ENCODE measurements at places on chromosomes 1 and 21.

- DNase-seq = no peak
Observed at GRCh38 chr21:17494051-17494450, 18.8 kb upstream of the CXADR start.

GRCh38 chr1:70382682-70383081 lies 28.2 kb upstream of the ANKRD13C start:
- DNase-seq = no peak

DNA sequence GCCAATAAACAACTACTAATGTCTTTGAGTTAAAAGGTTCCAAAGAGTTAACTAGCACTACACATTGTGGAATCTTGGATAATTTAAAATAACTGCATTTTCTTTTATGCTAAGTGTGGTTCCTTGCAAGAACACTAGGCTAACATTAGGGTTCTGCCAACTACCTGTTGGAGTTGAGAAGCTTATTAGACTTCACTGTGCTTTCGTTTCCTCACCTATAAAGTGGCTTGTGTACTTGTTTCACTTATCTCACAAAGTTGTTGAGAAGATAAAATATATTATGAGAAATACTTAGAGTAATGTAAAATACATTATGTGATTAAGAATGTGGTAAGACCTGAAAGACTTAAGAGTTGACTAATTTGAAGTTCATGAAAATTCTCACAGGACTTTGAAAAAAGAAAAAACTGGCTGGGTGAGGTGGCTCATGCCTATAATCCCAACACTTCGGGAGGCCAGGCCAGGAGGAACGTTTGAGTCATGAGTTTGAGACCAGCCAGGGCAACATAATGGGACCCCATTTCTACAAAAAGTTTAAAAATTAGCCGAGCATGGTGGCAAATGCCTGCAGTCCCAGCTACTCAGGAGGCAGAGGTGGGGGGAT lies 5.6 kb upstream of the RRAGC start:
- no peak for DNase-seq

GRCh38 chr1:243917177-243917862 lies 67.3 kb upstream of the AKT3 start:
- DNase-seq = peak; percentile 1

DNA sequence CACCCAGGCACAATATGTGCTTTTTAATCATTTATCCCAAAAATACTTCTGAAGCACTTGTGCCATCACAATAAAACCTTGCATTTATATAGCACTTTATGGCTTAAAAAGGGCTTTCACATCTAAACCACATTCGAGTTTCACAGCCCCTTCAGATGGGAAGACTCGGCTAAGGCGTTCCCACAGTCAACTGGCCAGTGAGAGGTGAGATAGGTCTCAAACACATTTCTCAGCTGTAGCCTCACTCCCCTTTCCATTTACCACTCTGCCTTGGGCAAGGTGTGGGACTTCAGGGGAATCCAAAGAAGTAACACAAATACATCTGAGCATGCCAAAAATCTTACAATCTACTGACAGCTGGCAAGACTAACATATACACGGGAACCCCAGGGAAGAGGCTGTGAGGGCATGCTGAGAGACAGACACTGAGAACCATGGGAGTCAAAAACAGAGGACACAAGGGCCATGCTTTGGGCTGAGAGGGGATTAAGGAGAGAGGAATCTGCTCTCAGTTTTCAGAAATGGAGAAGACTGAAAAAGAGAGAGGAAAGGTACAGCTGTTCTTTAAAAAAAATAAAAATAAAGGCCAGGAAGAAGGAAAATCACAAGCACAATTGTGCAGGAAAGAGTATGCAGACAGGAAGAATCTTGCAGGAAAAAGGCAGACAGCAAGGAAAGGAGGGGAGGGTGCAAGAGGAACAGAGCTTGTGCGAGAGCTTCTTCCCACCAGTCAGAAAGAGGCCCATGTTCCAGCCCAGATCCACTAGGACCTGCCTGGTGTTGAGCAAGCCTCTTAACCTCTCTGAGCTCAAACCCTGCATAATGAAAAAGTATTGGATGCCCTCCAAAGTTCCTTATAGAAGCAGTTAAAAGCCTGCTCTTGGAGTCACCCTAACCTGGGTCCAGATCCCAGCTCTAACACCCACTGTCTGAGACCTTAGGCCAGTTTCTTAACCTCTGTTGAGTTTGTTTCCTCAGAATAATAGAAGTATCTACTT lies 73.5 kb downstream of the JAK1 start:
- DNase-seq = no peak

GRCh38 chr1:85663382-85663781 lies 44.9 kb downstream of the ZNHIT6 start:
- DNase-seq = no peak

DNA sequence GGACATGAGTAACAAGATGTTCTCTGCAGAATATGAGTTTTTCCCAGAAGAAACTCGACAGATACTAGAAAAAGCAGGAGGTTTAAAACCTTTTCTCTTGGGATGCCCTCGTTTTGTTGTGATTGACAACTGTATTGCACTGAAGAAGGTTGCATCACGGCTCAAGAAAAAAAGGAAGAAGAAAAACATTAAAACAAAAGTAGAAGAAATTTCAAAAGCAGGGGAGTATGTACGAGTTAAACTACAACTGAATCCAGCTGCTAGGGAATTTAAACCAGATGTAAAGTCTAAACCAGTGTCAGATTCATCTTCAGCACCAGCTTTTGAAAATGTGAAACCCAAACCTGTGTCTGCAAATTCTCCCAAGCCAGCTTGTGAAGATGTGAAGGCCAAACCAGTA lies 92.5 kb downstream of the TTC3 start:
- DNase-seq = no peak

DNA sequence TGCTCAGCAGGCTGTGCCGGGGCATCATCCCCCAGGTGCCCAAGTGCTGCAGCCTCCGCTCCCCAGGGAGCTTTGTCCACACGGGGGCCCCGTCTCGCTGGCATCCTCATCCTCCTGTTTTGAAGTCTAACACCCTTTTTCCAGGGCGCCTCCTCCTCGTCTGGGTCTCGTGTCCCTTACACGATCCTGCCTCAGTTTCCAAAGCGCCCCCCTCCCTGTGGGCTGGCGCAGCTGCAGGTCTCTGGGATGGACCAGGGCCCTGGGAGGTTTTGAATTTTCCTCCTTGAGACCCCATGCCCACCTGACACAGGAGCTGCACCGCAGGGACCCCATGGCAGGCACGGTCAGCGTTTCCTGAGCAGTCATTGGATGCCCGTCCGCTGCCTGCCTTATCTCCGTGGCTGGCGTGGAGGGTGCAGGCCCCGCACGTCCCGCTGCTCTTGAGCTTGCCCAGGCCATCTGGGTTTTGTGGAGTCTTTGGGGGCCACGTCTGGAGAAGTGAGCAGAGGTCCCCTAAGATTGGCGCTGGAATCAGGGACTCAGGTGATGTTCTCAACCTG lies 37.4 kb upstream of the DIP2A start:
- no peak for DNase-seq

DNA sequence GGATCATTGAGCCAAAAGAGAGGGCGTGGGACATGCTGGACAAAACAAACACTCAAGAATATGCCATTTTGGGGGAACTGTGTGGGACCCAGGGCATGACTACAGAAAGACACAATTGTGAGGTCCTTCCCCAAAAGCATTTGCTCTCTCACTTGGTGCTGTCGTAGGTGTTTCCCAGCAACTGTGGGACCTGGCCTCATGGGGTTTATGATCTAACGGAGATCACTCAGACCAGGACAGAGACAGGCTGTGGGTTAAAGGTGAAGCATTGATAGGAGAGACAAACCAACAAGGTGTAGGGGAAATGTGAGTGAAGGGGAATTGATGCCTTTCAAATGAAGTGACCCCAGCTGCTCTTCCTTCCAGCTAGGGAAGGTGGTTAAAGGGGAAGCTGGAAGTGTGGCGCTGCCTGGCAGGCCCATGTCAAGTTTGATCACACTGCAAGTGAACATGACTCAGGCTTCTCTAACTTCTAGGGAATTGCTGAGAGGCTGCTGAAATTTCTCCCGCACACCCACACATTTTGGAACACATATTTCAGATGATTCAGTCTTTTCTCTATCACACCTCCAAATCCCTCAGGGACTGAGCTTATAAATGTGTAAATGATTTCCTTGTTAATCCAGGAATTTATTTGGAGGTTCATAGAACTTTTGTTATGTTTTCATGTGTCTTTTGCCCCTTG lies 30.2 kb downstream of the TRAF5 start:
- no peak for DNase-seq

DNA sequence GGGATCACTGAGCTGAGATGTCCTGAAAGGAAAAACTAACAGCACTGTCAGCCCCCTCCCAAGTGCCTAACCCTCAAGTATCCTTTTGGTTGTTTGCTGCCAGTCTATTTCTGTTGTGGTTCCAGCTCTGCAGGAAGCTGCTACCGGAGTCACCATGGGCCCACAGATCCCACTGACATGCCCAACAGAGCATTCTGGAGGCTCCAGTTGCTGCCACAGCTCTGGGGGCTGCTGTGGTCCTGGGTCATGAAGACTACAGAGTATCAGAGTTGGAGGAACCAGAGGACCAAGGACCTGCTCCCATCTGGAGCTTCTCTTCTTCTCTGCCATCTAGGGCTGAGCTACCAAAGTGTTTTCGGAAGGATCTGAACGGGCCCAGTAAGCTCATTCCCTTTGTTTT lies 910 bp downstream of the LCE3A start:
- no peak for DNase-seq

- DNase-seq = no peak
Observed at GRCh38 chr1:43844114-43844513, 89.5 kb upstream of the ARTN start.

- DNase-seq = no peak
Observed at GRCh38 chr1:26978901-26979300, 14.6 kb upstream of the TRNP1 start.

GRCh38 chr1:160704250-160704649 lies 7.4 kb downstream of the CD48 start:
- peak; percentile 20 for DNase-seq

DNA sequence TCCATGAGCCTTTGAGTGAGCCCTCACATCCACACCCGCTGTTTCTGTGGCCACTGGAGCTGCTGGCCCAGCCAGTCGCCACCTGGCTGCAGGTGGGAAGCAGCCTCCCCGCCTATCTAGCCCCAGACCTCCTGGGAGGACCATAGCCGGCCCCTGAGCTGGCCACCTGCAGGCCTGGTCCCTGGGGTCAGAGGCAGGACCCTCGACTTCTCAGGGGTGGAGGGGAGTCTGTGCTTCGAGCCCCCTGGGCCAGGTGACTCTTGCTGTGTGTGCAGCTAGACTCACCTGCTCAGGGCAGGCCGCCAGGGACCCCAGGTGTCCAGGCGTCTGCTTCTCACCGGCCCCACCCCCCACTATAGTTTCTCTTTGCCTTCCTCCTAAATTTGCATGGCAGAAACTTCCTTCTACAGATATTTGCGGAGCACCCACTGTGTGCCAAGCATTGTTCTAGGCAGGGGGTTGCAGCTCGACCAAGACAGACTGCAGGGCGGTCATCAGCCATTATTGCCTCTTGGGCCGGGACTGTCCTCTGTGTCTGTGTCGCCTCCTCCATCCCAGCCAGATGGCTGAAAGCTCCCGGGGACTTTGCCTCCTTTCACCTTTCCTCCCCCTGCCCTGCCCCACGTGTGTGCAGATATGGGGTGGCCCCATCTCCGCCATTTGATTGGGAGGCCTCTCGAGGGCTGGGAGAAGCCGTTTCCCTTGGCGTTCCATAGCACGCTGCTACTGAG lies 27.3 kb downstream of the SPSB1 start:
- no peak for DNase-seq

All from CD4-positive, alpha-beta T cell treated with Interferon alpha-2 for 1 hour (primary cell).